ENCODE measurements at places on chromosomes 3 and 15.

GRCh38 chr3:106860182-106860581 lies 517.1 kb upstream of the CCDC54 start:
- DNase-seq = no peak

DNA sequence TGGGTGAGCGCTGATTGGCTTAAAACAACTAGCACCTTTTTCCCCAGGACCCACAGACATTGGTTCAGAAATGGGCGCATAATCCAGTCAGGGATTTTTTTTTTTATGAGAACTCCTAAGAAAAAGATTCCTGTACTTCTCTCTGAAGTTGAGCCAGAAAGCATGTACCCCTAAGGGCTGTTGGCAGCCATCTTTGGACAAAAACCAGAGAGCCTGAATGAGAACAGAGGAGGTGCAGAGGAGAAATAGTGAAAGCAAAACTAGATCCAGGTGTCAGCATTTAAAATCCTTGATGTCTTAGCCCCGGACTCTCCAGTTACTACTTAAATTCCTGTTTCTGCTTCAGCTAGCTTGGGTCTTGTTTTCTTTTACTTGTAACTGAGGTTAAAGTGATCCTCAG lies 1.9 kb upstream of the SLC27A2 start:
- no peak for DNase-seq

DNA sequence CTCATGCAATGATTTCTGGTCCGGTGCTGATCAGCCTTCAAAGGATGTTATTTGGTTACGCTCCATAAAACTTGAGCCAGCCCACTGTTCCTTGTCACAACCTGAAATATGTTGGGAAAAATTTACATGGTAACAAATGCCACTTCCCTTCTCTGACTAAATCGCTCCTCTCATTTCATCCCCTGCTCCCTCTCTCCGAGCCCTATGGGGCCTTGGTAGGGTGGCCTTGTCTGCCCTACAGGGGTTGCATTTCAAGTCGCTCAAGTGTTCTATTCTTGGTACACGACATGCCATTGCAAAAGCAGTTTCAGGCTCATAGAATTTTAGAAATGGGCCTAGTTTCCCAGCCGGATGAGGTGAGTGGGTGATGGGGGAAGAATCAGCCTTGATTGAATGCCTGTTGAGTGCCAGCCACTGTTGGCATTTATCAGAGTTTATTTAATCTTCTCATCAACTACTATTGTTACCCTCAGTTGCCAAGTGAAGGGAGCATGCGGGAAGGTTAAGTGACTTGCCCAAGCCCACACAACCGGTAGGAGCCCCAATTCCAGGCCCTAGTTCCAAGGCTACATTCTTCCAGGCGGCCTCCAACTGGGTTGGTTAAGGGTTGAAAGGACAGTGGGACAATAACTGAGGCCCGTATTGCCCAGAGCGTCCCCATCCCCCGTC lies 961 bp upstream of the ABHD2 start:
- DNase-seq = no peak

DNA sequence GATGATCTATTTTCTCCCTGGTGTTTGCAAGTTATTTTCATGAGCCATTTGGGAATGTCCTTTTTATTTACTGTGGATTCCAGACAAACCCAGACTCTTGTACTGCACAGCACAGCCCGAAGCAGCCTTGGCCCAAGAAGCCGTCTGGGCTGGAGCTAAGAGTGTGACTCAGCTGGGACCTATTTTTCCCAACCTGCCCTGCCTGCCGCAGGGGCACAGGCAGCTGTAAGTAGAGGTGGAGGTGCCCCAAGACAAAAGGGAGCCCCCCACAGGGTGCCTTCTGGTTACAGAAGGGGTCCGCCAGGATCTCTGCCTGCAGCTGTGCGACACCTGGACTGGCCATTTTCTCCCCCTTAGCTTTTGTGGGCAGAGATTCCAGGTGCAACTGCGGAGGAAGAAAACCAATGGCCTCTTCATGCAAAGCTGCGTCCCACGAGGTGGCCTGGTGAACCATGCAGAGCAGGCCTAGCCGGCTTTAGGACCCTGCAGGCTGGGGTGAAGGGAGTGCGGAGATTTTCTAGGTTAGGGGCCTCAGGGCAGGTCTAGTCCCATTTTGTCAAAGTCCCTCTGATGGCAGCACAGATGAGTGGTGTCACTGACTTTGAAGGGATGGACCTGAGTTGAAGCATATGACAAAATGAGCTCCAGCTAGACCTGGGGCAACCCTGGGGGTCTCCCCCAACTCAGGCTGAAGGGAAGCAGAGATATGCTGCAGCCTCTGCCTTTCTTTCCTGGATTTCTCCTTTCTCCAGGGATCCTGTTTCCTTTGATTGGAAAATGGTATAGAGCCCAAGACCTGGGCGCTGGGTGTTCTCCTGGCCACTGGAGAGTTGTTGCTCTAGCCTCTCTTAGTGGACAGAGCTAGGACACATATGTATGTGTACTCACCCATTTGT lies 131.2 kb downstream of the KLF13 start:
- no peak for DNase-seq

DNA sequence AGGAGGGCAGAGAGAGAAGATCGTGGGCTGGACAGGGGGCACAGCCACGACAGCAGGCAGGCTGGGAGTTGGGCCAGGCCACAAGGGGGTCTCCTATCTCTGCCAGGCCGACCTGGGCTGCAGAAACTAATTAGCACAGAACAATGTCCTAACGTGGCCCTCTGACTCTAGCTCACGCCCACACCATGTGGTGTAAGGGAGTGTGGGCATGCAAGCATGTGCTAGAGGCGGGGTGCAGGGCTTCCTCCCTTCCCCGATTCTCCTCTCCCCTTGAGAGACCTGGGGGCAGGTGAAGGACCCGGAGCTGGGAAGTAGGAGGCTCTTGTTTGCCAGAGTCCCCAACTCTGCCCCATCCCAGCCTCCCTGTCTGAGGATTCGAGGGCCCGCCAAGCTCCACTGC lies 65.5 kb downstream of the LINGO1 start:
- no peak for DNase-seq

DNA sequence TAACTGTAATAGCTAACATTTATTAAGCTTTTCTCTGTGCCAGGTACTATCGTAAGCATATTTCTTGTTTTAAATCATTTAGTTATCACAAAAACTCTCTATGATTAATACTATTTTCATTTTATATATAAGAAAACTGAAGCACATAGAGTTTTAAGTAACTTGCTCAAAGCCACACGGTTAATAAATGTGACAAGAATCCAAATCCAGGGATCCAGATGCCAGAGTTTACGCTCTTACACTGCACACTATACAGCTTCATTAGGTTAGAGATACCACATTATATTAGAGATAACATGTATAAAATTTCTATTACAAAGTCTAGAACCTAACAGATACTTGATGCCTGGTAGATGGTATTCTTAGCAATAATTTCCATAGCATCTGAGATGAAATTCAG lies 265.2 kb downstream of the SHOX2 start:
- DNase-seq = no peak

- no peak for DNase-seq
Observed at GRCh38 chr15:77144026-77144425, 73.1 kb upstream of the TSPAN3 start.

- no peak for DNase-seq
Observed at GRCh38 chr3:10149226-10149625, 7.6 kb downstream of the VHL start.

All from nucleus accumbens (tissue), 56 donors.